ENCODE measurements at places on chromosomes 6 and 20. TPM values are rescaled to one million over a fixed set of nuclear protein-coding genes. Genes with fewer than 3 reads are reported as not detected.
A peak's percentile ranks its signal among the peaks of the same experiment; 100 is the strongest.

DNA sequence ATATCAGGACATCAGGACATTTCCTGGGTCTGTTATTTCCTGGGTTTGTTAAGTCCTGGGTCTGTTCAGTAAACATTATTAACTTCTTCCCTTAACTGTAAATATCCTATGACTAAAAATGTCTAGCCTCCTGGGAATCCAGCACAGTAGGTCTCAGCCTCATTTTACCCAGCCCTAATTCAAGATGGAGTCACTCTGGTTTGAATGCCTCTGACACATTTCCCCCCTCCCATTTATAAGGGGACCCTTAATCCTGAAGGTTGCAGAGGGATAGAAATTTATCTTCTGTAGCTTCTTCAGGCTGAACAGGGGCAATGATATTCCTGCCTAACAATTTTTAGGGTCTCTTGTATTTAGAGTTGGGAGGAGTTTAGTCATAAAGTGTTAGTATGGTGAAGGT lies 21.8 kb downstream of the RNF182 start:
- no peak for DNase-seq

DNA sequence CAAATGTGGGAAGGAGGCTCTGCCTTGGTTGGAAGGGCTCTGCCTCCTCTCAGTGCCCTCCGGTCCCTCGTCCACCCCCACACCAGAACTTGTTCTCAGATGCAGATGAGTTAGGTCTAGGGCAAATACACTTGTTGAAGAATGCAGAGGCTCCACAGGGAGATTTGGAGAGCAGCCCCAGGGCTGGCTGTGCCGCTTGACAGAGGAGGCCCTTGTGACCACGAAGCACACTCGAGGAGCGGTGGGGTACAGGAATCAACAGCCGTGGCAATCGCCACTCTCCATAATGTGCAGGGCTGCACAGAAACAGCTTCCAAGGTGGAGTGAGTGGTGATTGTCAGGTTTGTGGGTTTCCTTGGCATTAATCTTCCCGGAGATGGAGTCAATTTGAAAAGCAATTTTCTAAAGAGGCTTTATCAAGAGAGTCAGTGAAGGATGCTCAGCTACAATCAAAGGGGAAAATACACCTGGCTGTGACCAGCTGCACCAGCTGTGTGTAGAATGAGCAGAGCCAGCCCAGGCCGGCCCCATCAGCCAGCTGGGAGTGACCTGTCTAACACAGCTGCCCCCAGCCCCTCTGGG lies 59.5 kb downstream of the BFSP1 start:
- DNase-seq: peak; percentile 36

- no peak for DNase-seq
Measured at GRCh38 chr6:167127785-167128531, 5.1 kb downstream of the CCR6 start.

DNA sequence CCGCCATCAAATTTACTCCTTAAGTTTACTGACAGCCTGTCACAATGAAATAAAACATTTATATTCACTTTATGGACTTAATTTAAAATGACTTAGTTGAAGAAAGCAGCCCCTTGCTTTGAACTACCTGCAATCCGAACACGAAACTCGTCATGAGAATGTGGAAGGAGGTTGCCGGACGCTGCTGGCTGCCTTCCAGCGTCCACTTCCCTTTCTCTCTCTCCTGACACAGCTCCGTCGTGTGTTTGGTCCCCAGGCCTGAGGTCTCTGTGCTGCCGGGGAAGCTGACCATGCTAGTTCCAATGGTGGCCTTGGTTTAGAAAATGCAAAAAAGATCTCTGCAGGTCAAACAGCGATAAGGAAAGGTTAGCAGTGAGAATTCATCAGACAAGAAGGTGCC lies 519.7 kb downstream of the CDH26 start:
- no peak for DNase-seq

GRCh38 chr6:81987293-81987692 lies 234.8 kb upstream of the TENT5A start:
- DNase-seq: no peak

DNA sequence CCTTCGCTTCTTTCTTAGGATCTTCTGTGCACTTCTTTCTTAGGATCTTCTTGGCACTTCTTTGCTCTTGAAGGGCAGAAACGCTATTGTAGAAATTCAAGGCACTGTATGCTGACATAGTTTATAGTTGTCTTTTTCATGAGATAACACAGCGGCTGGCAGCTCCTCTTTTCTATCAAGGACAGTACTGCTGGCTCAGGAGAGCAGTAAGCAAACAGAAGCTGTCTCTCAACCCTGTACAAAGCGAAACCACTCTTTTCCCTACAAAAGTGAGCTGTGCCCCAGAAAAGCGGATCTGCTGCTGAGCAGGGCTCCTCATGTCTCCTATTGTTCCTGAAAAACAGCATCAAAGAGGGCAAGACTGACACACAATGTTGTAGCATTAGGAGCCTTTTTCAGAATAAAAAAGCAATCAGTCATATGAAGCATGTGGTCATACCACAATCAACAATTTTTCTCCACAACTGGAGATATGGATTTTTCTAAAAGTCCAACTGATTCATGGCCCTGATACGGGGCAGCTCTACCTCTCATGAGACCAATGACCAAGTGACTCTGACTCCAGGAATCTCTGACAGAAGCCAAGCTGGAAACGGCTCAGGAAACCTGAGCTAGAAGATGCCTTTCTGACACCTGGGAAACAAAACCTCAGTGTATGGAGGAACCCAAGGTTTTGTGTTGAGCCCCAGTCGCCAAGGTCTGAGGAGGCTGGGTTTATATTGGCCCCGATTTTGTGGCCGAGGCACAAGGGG lies 255.9 kb downstream of the ESR1 start:
- no peak for DNase-seq

SNX21 gene
- 54.7 TPM for total RNA-seq

FHL5 gene
- 13.8 TPM for total RNA-seq
